ENCODE measurements at places on chromosomes 11 and 22. TPM values are rescaled to one million over a fixed set of nuclear protein-coding genes. Genes with fewer than 3 reads are reported as not detected.

Gene MUC2
- not detected for polyA plus RNA-seq

GRCh38 chr11:22190827-22191463, 1.9 kb upstream of the ANO5 start:
- DNase-seq = no peak

Gene BTG4
- 0.13 TPM for polyA plus RNA-seq

GRCh38 chr11:114269498-114269897, 26.7 kb upstream of the NNMT start:
- no peak for DNase-seq

Gene TEX12
- polyA plus RNA-seq = not detected

GRCh38 chr22:23269441-23270211, 89.3 kb downstream of the BCR start:
- no peak for DNase-seq

GRCh38 chr11:65051398-65051858, 6.9 kb downstream of the NAALADL1 start:
- no peak for DNase-seq

DNA sequence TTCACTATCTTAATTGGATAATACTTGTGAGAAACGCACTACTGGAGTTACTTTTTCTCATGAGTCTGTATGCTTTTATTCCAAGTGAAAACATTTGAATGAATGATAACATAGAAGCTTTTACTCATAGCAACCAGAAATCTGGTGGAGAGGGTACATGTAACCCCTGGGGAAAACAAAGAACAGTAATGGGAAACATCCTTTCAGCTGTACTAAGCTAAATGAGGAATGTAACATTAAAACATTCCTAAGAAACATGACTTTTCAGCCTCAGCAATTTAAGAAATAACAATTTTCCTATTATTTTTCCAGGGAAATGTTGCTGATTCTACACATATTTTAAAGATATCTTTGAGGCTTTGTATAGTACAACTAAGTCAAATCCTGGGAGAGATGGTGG, 97.2 kb upstream of the CEP126 start:
- no peak for DNase-seq

GRCh38 chr11:33334627-33335026, 77.4 kb downstream of the HIPK3 start:
- DNase-seq = no peak

DNA sequence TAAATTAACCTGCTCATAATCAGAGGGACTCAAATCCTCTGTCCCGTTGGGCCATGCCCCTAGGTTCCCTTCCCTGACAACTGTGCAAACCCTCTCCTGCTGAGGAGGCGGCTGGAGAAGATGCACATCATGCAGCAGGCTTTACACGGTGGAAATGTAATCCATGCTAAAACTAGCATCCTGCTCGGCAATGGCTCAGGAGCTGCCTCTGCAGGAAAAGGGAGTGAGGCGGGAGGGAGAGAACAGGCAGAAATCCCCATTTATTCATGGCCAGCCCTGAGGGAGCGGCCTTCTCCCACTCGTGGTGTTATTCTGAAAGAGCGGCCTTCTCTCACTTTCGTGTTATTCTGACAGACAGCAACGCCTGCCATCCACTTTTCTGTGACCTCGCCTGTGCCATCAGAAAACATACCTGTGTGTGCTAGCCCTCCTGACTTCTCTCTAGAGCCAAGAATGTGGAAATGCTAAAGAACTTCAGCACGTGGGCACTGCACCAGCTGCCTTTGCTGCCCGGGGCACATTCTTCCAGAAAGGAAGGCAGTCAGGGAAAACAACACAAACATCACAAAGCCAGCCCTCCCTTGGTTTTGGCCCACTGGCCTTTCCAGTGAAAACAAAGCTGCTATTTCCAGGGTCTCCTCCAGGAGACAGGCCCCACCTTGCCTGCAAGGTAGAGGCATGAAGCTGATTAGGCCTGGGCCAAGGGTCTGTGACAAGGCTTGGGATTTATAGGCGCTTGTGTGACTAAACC, 62.9 kb upstream of the BID start:
- no peak for DNase-seq

GRCh38 chr11:70071996-70072395, 6.1 kb upstream of the ANO1 start:
- DNase-seq = no peak

Gene UPK2
- 0.20 TPM for polyA plus RNA-seq

GRCh38 chr11:123799438-123799837, 6.7 kb downstream of the OR6M1 start:
- no peak for DNase-seq

DNA sequence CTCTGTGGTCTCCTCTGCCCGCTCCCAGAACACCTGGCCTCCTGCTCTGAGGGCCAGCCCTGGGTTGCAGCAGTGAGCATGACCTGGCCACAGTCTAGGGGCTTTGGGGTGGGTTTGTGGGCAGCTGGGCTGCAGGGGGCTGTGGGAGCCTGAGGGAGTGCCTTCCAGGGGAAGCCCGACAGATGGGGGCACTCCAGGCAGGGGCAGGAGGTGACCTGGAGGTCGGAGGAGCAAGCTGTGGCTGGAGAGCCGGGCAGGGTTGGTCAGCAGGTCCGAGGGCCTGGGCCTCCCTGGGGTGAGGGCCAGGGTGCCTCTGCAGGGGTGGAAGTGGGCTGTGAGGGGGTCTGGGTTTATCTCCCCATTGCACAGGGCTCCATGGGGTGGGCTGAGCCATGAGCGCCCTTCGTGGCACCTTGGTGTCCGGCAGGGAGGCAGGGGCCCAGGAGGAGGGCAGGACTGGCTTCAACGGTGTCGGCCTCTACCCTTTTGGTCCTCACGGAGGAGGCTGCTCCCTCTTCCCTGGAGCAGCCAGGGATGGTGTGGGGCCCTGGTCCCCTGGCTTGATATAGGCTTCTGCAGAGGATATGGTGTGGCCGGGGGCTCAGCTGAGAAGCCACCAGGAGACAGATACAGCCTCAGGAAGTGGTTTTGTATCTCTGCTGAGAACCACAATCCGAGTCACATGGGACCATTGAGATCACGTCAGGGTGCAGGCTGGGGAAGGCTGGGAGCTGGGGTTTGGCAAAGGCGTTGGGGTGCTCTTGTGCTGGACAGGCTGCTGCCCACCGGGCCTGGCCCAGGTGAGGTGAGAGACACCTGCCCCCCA, 22.3 kb downstream of the KCNQ1 start:
- DNase-seq = no peak

- no peak for DNase-seq
Observed at GRCh38 chr22:19197997-19198865, 19.7 kb upstream of the SLC25A1 start.

Gene CEP126
- polyA plus RNA-seq = 3.4 TPM

Gene MEI1
- polyA plus RNA-seq = not detected

Gene MGAT3
- polyA plus RNA-seq = not detected

Gene CBLIF
- polyA plus RNA-seq = not detected

GRCh38 chr11:36254713-36255112, 34.5 kb downstream of the COMMD9 start:
- no peak for DNase-seq

GRCh38 chr22:30574997-30575671, 669 bp upstream of the GAL3ST1 start:
- DNase-seq = no peak

DNA sequence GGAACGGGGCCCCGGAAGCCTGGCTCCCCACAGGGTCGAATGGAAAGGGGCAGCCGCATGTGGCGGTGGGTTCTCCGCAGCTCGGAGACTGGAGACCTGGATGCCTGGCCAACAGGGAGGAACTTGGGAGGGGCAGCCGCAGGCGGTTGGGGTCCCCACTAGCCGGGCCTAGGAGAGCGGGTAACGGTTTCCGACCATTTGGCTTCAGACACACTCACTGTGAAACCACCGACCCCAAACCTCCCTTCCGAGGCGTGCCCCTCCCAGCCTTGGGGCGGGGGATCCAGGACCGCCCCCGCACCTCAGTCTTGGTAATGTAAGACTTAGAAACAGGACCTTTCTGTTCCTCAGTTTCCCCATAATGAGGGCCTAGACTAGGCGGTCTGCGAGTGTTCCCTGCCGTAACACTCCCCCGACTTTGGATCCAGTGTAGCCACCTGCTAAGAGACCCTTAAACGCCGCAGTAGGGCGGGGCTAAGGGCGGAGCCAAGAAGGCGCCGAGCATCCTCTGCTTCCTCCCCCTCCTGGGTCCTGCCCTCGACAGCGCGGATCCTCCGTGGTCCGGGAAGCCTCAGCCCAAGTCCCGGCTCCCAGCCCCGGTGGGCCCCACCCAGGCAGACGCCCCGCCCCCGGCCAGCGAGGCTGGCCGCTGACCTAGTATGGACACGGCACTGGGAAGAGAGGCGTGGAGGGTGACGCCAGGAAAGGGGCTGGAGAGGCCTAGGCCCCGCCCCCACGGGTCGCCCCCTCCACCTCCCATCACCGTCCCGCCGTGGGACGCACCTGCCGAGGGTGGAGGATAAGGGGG, 1.8 kb upstream of the RASGRP2 start:
- DNase-seq = no peak

DNA sequence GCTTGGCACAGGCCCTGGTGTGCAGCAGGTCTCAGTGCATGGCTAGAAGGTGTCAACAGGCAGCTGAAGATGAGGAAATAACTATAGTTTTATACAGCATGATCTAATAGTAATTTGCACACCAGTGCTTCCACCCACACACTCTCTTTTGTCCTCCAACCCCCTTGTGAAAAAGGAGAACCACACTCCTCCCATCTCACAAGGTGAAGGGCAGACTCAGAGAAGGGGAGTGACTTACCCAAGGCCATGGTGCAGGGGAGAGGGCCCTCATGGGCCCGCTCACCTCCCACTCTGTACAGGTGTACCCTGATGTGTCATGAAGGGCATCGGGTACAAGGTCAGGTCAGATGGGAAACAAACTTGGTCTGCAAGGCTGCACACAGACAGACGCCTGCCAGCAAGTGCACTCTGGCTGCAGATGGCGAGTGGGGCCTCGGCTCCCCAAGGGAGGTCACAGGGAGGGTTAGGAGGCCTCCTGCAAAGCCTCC, 53.4 kb downstream of the DGCR2 start:
- no peak for DNase-seq

GRCh38 chr22:23289851-23290724, 109.8 kb downstream of the BCR start:
- DNase-seq = no peak

Data from keratinocyte (primary cell).